Occipital lobe (tissue), 3 donors: ENCODE measurements at places on chromosomes 13 and 19.
A peak's percentile ranks its signal among the peaks of the same experiment; 100 is the strongest.

- no peak for DNase-seq
These were observed 3.9 kb upstream of the NCCRP1 start for GRCh38 chr19:39192846-39193245.

GRCh38 chr19:48619692-48620585 lies 633 bp downstream of the SPHK2 start:
- DNase-seq: no peak

GRCh38 chr13:92827503-92827902 lies 399.1 kb upstream of the GPC6 start:
- no peak for DNase-seq

DNA sequence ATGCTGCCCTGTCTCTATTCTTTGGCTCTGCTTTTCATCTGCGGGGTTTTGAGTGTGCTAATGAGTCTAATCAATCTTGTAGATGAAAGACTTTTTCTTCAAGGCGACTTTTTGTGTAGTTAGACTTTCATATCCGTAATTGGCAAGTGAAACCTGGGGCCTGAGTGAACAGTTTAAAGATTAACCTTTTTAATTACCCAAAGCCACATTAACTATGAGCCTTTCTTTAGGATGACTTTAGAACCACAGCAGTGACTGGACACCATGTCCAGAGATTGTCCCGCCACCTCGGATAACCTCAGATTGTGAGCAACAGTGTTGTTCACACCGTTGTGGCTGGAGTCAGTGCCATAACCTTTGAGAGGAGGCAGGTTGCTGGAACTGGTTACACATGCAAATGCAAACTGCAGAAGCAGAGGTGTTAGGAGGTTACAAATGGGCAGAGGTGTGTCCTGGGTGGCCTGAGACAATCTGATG lies 58.7 kb downstream of the SIAH3 start:
- no peak for DNase-seq

DNA sequence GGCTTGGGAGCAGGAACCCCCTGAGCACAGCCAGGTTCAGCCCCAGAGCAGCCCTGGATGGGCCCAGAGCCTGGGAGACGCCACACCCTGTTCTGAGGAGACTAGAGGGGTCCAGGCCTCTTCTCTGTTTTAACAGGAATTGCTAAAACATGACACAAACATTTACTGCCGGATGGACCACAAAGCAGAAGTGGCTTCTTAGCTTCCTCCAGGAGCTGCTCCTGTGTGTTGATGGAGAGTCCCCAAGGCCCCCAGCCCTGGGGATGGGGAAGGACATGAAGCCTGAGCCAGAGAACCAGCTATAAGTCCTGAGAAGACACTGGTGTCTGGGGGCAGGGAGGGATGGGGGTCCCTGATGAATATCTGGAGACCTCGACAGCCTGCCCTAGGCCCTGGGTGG lies 14.6 kb downstream of the CEACAM3 start:
- DNase-seq: no peak

DNA sequence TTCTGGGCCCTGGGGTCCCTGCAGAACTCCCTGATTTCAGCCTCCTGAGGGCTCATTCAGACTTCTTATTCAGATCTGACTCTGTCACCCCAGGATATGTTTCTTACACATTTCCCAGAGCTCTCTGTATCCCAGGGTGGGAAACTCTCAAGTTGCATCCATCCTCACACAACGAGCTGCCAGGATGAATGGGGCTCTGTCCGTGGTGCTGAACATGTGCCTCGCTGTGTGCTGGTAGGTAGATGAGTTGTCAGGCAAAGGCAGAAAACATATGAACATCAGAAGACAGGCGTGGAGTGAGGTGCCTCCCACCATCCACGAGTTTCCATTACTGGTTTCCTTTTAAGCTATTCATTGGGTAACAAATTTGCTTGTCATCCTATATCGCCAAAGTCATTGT lies 11.4 kb upstream of the IGFL1 start:
- no peak for DNase-seq

DNA sequence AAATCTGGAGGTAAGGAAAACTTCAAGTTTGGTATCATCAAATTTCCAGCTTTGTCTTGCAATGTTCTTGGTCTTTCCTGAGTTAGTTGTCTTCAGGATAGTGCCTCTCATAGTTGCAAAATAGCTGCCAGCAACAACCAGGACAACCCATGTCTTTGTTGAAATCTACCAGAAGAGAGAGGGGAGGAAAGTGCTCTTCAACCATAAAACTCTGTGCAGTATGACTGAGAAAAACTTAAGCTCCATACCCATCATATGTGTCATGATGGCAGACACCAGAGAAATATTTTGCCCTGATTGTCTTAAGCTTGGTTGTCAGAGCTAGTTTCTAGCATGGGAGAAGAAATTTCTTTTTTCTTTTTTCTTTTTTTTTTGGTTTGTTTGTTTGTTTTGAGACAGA lies 103.3 kb downstream of the SPRY2 start:
- DNase-seq: no peak

DNA sequence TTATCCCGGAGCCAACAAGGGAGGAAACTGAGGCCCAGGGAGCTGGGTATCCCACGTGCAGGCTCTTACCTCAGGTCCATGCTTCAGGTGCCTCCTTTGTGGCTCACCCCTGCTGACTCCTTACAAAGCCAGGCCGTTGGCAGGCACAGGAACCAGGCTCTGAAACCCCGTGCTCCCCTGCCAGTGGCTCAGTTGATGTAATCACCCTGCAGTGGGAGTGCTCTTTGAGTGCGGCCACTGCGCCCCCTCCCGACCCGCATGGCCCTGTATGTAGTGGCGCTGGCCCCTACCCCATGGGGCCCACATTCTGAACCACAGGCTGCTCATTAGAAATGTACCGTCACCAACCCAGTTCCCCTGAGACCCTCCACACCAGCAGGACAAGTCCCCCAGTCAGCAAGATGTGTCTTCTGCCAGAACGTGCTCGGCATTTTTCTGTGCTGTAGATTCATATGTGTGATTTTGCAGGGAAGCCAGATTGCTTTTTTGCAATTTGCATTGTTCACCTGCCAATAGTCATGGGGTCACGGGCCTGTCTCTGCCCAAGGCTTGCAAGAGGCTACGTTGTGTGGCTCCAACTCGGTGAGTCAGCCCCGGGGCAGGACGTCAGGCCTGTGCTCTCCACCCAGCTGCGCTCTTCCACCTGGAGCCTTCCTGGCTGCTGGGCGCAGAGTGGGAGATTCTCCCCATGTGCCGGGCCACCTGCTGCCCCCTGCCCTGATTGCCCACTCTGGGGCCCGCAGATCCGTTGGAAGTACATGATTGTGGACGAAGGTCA lies 60.3 kb downstream of the SMARCA4 start:
- DNase-seq: no peak

DNA sequence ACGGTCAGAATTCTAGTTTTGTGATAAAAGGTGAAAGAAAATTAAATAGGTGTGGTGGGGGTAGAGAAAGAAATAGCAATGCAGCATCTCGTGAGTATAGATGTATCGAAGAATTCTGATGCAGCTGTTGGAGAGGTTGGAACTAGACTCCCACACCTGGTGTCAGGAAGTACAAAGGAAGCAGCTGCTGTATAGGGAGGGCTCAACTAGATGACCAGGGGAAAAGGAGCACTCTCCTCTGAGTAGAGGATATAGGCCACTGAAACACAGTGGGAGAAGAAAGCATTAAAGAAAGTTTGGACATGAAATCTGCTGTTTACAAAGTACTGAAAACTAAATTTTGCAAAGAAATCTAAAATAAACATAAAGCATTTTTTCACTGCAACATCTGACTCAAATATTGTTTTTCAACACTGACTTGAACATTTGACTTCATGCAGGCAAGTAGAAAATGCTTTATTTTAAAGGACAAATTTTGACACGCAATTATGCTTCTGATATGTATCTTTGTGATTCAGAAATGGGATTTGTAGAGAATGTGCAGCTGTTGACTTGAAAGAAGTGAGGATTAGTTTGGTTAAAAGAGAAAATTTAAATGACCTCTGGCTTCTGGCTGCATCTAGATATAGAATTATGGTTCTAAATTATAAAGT lies 82.2 kb downstream of the MIPEP start:
- DNase-seq: no peak

DNA sequence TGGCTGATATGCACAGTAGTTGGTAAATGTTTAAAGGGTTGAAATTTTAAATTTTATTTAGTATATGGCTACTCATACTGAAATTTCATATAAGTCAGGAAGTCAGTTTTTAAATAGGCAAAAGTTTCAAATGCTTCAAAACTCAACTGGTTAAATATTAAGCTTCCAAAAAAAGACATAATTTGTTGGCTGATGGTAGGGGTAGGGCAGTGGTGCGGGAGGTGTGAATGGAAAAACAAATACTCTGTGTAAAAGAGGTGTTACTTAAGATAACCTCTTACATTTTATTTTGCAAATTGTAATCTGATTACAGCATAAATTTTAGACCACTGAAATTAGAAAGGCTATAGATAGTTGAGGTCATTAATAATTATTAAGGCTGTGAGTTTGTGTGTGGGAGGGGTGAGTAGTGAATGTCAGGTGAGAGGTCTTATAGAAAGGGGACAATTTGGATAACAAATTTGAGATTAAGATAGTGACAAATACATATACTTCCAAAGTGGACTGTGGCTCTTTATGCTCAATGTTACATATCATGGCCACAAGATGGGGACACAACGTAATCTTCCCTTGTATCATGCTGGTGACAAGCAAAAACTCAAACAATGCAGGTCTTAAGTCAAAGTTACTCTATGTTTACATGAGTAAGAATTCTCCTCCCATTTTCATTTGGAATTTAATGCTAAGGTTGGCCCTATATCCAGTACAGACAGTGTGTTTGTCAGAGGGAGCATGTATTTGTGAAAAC lies 36.6 kb upstream of the OXGR1 start:
- DNase-seq: no peak

- no peak for DNase-seq
These were observed 977.0 kb upstream of the SLC10A2 start for GRCh38 chr13:104043184-104043583.

- DNase-seq: no peak
These were observed 328.0 kb downstream of the UQCRFS1 start for GRCh38 chr19:28884786-28885476.

GRCh38 chr19:18364826-18365528 lies 21.0 kb upstream of the GDF15 start:
- DNase-seq: no peak

- no peak for DNase-seq
These were observed 57.8 kb upstream of the C13orf46 start for GRCh38 chr13:114031631-114032030.

GRCh38 chr13:109494925-109495369 lies 291.4 kb downstream of the IRS2 start:
- DNase-seq: peak; percentile 29

DNA sequence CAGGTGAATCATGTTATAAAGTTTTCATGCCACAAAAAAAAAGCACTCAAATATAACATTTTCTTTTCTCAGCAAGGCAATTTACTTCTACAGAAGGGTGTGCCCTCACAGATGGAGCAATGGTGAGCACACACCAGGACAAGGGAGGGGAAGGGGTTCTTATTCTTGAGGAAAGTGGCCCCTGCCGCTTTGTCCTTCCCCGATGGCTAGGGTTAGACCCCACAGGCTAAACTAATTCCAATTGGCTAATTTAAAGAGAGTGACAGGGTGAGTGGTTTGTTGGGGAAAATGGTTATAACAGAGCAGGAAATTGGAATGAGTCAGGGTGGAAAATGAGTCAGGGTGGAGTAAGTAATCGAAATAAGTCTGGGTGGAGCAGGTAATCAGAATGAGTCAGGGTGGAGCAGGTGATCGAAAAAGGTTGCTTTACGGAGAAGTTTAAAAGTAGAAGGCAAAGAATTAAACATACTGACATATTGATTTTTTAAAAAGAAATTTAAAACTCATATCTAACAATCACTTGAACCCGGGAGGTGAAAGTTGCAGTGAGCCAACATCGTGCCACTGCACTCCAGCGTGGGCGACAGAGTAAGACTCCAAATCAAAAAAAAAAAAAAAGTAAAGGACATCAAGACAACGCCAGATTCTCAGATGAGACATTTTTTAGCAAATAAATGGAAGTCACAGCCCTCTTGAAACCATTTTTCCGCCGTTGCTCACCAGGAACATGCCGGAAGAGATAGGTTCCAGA lies 813 bp downstream of the ZNF562 start:
- no peak for DNase-seq

DNA sequence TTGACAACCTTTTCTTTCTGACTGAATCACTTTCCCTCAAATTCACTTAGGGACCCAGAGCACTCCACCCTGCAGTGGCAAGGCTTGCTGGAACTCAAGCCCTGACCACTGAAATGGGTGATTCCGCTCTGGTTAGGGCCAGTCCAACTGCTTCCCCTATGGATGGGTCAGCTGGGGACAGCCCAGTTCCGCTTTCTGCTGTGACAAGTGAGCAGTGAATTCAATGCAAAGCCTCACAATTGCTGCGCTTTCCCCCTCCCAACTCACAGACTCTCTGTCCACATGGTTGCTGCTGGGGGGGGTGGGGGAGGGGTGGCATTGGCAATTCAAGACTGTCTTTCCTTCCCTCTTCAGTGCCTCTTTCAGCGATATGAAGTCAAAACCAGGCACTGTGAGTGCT lies 18.7 kb downstream of the CD70 start:
- DNase-seq: no peak

- DNase-seq: no peak
These were observed 657 bp downstream of the PLIN3 start for GRCh38 chr19:4866595-4867424.
